Left colon (tissue), 2 donors: ENCODE measurements at places on chromosomes 3 and 15. TPM values are rescaled to one million over a fixed set of nuclear protein-coding genes. Genes with fewer than 3 reads are reported as not detected.

DNA sequence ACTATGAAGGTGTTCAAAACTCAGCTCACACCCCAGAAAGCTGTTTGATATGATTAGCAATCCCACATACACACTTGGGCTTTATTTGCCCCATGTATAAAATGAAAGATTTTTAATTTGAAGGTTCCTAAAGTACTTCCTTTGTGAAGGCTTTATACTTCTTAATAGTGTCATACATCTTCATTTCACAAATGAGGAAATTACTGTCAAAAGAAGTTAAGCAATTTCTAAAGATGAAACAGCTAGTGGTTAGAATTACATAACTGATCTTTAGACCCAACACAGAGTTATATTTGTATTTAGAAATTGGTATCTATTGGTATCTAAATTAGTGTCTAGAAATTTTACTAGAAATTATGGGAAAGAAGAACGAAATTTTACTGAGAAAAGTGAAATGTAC lies 7.1 kb downstream of the CD200R1 start:
- DNase-seq, result no peak

GRCh38 chr15:98850961-98851572 lies 156.5 kb downstream of the PGPEP1L start:
- DNase-seq, result peak; percentile 78

DNA sequence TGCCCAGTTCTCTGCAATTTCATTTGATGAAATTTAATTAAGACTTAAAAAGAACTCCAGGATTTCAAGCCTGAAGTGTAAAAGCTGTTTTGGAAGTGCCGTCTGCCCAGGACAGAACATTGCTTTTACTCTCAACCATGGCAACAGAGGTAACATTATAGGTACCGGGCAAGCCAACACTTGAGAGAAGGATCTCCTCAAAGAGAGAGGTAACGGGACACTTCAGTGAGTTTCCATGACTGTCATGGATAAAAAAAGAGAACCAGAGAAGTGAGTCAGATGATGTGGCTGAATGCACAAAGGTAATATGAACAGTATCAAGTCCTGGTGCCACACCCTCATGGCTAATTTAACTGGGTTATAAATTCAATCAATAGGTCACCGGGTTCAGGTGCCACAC lies 130.2 kb upstream of the LMOD3 start:
- no peak for DNase-seq

GRCh38 chr15:58074452-58074851 lies 8.9 kb upstream of the ALDH1A2 start:
- DNase-seq, result no peak

DNA sequence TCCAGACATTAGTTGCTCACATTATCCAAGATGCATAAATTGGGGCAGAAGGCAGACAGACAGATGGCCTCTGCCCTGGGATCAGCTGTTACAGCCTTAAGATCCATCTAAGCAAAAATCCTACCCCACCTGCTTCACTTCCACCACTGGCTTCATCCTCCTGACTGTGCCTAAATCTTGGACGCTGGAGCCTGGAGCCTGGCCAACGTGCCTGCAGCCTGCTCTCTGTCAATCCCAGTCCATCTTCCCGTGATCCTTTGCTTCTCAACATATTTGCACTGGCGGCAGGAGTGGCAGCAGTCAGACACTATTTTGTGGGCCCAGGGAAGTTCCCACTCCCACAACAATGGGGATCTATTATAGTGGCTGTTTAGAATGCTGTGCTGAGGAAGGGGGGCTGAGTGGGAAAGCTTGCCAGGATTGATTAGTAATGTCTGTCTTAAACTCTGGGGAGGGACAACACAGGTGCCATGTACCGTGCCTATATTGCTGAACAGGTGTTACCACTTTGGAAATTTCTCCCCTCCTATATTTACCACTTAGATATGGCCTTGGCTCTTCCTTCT lies 121.2 kb downstream of the MEGF11 start:
- DNase-seq, result no peak

GRCh38 chr3:12999147-13000140 lies 73.8 kb downstream of the IQSEC1 start:
- peak; percentile 98 for DNase-seq

- DNase-seq, result no peak
These were observed 205.2 kb downstream of the RBMS3 start for GRCh38 chr3:29486096-29486495.

The CCR8 gene
- not detected for total RNA-seq

The SERPINI2 gene
- not detected for total RNA-seq

The HIGD1A gene
- 377 TPM for total RNA-seq
